IPS DF 6.9 (cell line): ENCODE measurements at places on chromosomes 2 and 18.

DNA sequence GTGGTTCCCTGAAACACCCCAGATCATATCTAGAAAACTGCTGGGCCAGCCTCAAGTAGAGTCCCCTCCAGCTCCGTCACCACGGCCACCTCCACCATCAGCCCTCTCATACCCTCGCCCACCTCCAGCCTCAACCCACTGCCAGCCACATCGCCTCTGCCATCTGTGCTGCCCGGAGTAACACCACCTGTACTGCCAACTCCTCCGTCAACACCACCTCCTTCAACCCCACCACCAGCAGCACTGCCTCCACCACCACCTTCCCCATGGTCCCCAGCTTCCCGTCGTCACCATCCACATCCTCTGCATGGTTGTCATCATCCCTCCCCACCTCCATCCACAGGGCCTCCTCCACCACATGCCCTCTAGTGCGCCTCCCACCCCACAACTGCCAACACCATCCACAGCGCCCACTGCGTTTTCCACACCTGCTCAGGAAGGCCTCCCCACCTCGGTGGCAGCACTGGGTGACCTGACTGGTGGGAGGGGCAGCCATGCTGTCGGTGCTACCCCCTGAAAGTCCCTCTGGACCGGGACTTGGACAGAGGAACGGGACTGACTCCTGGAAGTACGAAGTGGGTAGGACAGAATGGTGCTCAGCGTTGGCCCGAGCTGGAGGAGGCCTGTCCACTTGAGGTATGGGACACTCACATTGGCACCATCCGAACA, 1.6 kb downstream of the SNED1 start:
- no peak for DNase-seq

GRCh38 chr2:30164131-30164925, 17.5 kb downstream of the YPEL5 start:
- no peak for DNase-seq

DNA sequence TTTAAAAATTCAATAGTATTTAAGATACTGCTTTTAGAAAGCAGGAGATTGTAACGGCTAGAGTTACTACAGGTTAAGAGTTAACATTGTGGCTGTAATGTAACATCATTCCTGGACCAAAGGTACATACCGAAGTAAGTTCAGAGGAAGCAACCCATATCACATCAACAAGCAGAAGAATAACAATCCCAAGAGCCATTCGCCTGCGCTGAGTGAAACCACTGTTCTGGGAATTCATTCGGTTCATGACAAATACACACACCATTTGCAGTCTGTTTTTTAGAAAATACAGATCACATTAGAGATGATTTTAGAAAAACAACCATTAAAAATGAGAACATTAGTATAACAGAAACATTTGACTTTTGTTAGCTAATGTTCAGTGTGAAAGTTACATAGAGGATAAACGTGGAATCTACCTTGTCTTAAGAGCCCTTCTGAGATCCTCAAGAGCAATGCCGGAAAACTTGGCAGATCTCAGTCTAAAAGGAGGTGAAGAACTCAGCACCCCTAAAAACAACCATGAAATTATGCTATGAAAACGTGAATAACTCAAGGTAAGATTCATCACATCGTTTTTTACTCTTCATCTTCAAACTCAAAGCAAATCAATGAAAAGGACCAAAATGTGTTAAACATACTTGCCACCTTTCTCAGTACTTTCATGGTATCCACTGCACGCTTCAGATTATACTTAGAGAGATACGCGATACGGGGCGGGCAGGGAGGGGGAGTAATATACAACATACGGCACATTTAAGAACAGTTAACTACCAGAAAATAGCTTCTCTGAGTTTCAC, 1.2 kb downstream of the SLC35F5 start:
- DNase-seq = no peak

- peak; percentile 27 for DNase-seq
Observed at GRCh38 chr18:2083691-2084090, 487.6 kb downstream of the METTL4 start.

DNA sequence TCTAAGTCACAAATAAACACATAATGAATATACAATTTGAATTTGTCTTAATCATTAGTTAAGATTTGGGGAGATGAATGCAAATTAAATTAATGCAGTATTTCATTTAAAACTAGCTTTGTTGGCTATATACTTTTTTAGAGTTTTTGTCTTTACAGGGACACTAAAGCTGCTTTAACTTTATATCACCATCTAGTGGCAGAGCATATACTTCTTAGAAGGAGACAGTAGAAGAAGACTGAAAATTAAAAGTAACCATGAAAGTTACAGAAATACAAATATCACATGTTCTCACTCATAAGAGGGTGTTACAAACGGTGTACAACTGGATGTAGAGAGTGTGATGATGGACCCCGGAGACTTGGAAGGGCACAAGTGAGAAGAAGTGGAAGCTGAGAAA, 268.3 kb upstream of the NETO1 start:
- DNase-seq = no peak

DNA sequence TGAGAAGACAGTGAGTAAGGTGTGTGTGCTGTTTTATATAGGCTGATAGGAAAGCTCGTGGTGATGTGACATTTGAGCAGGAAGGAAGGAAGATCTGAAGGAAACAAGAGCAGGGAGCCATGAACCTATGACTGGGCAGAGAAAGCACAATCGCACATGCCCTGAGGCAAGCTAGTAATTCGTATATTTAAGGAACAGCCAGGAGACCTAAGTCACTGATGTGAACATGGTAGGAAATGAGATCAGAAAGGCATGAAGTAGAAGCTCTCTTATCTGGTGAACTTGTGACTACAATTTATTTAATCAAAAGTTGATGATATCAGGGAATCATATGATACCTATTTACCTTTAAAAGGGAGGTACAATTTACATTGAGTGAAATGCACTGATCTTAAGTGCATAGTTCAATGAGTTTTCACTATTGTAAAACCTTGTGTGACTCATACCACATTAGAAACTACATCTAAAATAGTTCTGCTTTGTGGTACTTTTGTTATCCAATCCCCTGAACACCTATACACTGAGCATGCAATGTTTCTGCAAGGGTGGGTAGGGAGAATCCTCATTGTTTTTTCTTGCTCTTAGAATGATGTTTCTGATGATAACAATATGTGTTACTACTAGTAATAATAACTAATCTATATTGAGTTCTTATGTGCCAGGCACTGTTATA, 67.5 kb downstream of the GALNT13 start:
- DNase-seq = no peak

GRCh38 chr2:188978291-188979081, 4.3 kb downstream of the COL3A1 start:
- DNase-seq = no peak

DNA sequence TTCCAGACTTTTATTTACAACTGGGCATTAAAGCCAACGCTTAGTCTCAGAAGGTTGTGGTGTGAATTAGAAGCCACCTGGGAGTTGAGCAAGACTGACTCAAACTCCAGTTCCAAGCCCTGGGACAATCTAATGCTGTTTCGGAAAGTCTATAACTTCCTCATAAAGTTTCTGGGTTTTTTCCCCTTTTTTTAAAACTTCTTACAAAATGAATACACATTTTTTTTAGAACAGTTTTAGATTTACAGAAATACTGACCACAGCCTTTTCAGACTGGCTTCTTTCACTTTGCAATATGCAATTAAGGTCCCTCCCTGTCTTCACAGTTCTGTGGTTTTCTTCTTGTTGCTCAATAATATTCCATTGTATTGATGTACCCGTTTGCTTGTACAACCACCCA, 115.9 kb upstream of the TWIST2 start:
- DNase-seq = no peak

- no peak for DNase-seq
Observed at GRCh38 chr18:48913201-48913600, 37.6 kb downstream of the SMAD7 start.

- DNase-seq = no peak
Observed at GRCh38 chr2:39429746-39430145, 7.3 kb downstream of the MAP4K3 start.

- DNase-seq = no peak
Observed at GRCh38 chr2:241844066-241844728, 14.5 kb downstream of the PDCD1 start.

GRCh38 chr2:146992057-146992456, 852.8 kb upstream of the ACVR2A start:
- DNase-seq = no peak

GRCh38 chr2:62292190-62292589, 96.3 kb downstream of the B3GNT2 start:
- no peak for DNase-seq

DNA sequence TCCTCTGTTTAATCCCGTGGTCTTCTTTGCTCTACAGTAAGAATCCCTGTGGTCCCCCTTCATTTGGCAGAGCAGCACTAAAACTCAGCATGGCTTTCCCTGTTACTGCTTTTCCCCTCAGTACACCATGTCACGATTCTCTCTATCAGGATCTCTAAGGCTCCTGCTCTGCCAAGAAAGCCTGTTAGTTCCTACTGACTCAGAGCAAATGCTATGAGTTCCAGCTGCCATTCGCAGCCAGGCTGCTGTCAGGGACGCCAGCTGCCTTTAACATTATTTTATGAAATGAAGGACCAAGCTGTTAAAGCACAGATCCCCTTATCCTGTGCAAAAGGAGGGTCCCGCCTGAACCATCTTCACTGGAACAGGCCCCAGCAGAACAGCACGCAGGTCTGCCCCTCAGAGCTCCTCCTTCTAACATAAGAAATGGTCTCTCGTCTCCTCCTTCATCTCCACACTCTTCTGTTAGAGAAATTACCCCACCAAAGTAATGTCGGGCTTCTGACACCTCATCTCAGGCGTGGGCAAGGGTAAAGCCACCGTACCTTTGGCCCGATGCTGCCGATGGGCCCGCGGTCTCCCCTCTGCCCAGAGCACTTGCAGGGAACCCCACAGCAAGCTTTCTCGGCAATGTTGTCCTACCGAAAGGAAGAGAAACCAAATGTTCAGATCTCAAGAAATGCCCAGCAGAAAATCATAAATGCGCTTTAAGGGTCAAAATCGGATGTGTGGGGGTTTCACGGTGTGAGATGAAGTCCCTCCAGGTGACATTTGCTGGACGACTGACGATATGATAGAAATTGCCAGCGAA, 52.6 kb downstream of the COL6A3 start:
- DNase-seq = no peak

DNA sequence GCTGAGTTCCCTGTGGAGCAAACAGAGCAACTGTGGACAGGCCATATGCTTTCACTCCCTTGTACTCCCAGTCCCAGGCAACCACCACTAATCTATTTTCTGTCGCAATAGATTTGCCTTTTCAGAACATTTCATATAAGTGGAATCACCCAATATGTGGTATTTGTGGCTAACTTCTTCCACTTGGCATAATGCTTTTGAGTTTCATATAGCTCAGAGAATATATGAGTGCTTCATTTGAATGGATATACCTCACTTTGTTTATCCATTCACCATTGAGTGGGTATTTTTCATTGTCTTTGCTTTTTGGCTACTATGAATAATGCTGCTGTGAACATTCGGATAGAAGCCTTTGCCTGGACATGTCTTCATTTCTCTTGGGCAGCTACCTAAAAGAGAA, 151.9 kb downstream of the CERS6 start:
- DNase-seq = no peak

DNA sequence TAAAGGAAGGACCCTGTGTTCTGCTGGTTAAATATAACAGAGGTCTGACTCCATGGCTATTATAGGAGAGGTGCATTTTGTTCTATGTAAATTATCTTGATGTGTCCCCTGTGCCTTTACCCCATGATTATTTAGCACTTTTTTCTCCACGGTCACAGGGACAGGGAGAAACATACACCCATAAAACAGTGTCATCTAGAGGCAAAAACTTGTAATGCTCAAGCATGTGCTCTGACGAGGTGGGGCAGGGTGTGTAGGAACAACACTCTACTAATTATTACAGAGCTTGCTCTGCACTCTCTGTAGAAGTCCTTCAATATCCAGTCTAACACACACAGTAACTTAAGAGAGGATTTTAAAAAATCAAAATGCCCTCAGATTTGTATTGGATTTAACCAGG, 187.9 kb downstream of the NEDD4L start:
- no peak for DNase-seq

GRCh38 chr2:144484201-144484948, 35.5 kb downstream of the ZEB2 start:
- DNase-seq = no peak

GRCh38 chr2:28608500-28609424, 112.9 kb downstream of the PLB1 start:
- no peak for DNase-seq

GRCh38 chr18:21725201-21725600, 15.4 kb upstream of the MIB1 start:
- no peak for DNase-seq

- DNase-seq = no peak
Observed at GRCh38 chr18:79954791-79955190, 3.3 kb upstream of the SLC66A2 start.

GRCh38 chr2:54738281-54738680, 14.8 kb downstream of the EML6 start:
- DNase-seq = no peak

- no peak for DNase-seq
Observed at GRCh38 chr2:137249463-137250130, 484.3 kb downstream of the THSD7B start.

DNA sequence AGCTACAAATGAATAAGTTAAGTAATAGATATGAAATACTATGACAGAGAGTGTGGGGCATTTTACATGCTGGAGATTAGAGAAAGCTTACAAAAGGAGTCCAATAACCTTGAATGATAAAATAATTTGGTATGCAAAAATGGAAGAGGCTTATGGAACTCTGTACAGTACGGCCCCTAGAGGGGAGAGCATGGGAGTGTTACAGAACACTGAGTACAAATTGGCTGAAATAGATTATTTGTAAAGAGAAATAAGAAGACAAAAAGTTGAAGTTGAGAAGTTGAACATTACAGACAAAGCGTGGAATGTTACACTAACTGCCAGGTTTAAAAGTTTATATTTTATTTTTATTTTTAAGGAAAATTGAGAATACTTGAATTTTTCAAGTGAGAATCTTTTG, 192.1 kb upstream of the DOK6 start:
- DNase-seq = no peak

DNA sequence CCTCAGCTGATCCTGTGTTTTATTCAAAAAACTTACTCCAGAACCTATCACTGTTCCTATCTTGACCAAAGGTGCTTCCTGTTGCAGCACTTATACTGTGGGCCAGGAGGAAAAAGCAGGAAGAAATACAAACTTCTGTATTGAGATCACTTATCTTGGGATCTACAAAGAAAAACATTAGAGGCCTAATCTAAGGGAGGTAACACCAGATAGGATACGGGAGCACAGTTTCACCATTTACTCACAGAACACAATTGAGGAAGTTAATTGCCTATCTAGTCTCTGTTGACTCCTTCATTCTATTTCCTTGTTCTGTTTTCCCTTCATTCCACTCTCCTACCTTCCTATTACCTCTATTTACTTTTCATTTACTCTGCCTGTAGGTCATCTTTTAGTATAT, 287.2 kb upstream of the LINC00305 start:
- no peak for DNase-seq

- DNase-seq = no peak
Observed at GRCh38 chr2:128799730-128800129, 481.1 kb upstream of the HS6ST1 start.

GRCh38 chr18:12747530-12748315, 44.9 kb downstream of the PSMG2 start:
- DNase-seq = no peak

- no peak for DNase-seq
Observed at GRCh38 chr2:172297531-172297930, 129.9 kb upstream of the ITGA6 start.
